ENCODE measurements at places on chromosomes 11 and 22. TPM values are rescaled to one million over a fixed set of nuclear protein-coding genes. Genes with fewer than 3 reads are reported as not detected.

DNA sequence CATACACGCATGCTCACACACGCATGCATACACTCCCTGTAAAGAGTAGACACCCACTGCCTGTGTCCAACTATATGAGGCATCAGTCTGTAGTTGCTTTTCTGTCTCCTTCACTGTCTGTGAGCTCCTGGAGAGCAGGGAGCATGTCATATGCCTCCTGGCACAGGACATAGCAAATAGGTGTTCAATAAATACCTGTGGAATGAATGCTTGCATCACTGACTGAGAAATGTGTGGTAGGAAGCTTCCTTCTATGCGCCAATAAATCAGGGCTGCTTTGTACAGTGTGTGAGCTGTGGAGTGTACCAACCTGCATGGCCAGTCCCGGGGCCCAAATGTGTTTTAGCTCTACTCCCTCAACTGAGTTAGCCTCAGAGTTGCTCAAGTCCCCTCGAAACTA is 37.2 kb upstream of the NAV2 start:
- H3K27me3 ChIP-seq: no peaks in the 10 kb centered on the region
- H3K4me1 ChIP-seq: peaks cover 20% of the 10 kb centered on the region
- no peak for DNase-seq
- no peak overlapping the region for H3K4me3 ChIP-seq
- H3K36me3 ChIP-seq: no peaks in the 10 kb centered on the region

OR8D1 gene
- not detected for total RNA-seq

DNA sequence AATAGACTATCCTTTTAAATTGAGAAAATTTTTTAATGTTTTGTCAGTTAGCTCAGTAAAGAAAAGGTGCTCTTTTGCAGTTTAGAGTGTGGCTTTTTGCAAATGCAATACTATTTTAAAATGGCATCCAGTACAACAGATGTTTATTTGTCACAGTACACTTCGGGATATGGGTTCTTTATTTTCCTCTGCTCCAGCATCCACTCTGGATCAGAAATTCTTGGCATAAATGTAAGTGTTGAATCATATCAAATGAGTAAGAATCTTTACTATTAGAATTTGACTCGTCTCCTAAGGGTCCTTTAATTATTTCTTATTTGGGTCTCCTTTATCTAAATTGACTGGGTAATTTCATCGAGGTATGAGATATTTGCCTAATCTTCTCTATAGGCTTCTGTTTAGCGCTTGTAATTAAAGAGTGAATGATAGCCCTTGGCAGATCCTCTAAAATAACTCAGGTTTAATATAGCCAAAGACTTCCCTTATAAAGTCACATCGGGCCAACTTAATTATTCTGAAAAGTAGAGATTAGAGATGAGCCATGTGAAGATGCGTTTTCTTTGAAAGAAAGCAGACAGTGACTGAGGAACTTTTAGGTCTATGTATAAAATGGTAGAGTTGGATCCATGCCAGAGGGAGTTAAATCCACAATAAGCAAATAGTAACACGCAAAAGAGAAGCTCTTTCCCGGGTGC is 132.7 kb downstream of the CASP12 start:
- H3K36me3 ChIP-seq: no peaks in the 10 kb centered on the region
- H3K4me1 ChIP-seq: no peaks in the 10 kb centered on the region
- no peak overlapping the region for H3K27ac ChIP-seq
- H3K27me3 ChIP-seq: no peaks in the 10 kb centered on the region

GRCh38 chr11:123800036-123800435 is 6.1 kb downstream of the OR6M1 start:
- H3K27me3 ChIP-seq: no peaks in the 10 kb centered on the region
- H3K27ac ChIP-seq: no peak overlapping the region
- no peak overlapping the region for H3K4me3 ChIP-seq
- DNase-seq: no peak

DNA sequence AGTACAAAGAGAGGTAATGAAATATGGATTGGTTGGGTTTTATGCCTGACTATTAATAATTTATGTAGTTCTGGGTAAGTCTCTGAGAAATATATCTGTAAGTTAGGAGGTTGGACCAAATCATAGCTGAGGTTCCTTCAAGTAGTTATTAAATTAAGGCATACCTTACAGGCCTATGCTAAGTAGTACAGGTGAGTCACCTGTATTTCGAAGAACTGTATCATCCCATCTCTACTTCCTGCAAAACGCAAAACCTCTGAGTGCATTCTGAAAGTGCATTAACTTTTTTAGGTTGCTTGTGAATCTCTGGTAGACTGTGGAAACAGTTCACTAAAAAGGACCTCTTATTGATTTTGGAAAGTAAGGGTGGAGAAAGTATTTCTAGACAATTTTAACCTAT is 37.1 kb downstream of the APOL5 start:
- H3K4me1 ChIP-seq: peaks cover 4% of the 10 kb centered on the region
- H3K36me3 ChIP-seq: peaks cover 20% of the 10 kb centered on the region
- no peak overlapping the region for H3K27ac ChIP-seq
- no peak for DNase-seq
- no peak overlapping the region for H3K4me3 ChIP-seq

- peak overlapping the region; percentile 52 for H3K27ac ChIP-seq
- no peaks in the 10 kb centered on the region for H3K27me3 ChIP-seq
Observed at GRCh38 chr11:10317151-10317755, 12.4 kb downstream of the ADM start.

DNA sequence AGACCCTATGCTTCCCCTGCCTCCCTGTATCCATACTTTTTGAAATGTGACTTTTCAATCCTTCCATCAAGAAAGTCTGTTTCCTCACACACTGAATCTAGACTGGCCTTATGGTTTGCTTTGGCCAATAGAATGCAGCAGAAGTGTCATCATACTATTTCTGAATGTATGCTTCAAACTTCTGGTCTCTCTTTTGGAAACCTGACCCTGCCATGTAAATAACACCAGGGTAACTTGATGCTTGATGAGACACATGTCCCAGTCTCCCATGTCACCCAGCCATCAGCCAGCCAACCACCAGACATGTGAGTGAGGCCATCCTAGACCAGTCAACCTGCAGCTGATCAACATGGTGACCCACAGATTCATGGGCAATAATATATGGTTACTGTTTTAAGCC is 29.7 kb upstream of the CAVIN3 start:
- H3K27me3 ChIP-seq: no peaks in the 10 kb centered on the region
- H3K27ac ChIP-seq: no peak overlapping the region
- H3K36me3 ChIP-seq: no peaks in the 10 kb centered on the region
- no peak for DNase-seq

- no peak for DNase-seq
- H3K27ac ChIP-seq: no peak overlapping the region
Observed at GRCh38 chr22:19772673-19773469, 12.3 kb downstream of the TBX1 start.

DNA sequence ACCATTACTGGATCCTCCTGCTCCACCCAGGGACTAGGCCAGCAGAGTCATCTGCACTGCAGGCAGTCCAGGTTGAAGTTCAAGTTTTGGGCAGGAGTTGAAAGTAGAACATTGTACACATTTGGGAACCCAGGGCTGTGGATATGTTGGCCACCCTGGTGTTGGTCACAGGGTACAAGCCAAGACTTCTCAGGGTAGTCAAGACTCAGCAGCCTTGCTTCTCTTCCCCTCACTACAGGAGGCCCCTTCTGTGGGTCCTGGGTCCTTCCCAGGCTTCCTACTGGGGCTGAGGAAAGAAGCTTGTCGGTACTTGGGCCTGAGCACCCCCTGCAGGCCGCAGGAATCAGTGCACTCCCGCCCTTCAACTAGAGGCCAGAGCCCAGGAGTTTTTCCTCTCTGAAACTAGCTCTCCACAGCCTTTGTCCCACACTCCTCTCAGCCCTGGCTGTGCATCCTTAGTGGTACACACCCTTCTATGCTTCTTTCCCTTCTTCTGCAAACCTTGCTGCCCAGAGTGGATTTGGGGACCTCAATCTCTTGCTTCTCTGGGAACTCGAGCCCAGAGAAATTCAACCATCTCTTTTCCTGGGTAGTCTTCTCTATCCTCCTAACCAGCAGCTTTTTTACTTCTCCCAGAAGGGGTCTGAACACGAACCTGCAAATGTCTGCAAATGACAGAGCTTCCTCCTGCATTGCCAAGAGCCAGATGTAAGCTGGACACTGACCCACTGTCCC is 2.6 kb upstream of the HPX start:
- H3K36me3 ChIP-seq: peaks cover 2% of the 10 kb centered on the region
- H3K4me3 ChIP-seq: no peak overlapping the region
- H3K27ac ChIP-seq: no peak overlapping the region
- no peaks in the 10 kb centered on the region for H3K4me1 ChIP-seq

- no peak overlapping the region for H3K4me3 ChIP-seq
- no peak for DNase-seq
- H3K4me1 ChIP-seq: no peaks in the 10 kb centered on the region
Observed at GRCh38 chr11:4006946-4007680, 87.5 kb upstream of the RRM1 start.

GRCh38 chr11:127052404-127052803 is 51.8 kb upstream of the KIRREL3 start:
- peaks cover 44% of the 10 kb centered on the region for H3K27me3 ChIP-seq
- H3K4me1 ChIP-seq: no peaks in the 10 kb centered on the region
- no peak overlapping the region for H3K27ac ChIP-seq
- no peaks in the 10 kb centered on the region for H3K36me3 ChIP-seq
- no peak overlapping the region for H3K4me3 ChIP-seq
- no peak for DNase-seq

- H3K4me1 ChIP-seq: peaks cover 2% of the 10 kb centered on the region
- peaks cover 2% of the 10 kb centered on the region for H3K36me3 ChIP-seq
- no peaks in the 10 kb centered on the region for H3K27me3 ChIP-seq
- DNase-seq: no peak
- H3K27ac ChIP-seq: no peak overlapping the region
Observed at GRCh38 chr11:134228625-134229024, 4.2 kb downstream of the VPS26B start.

DNA sequence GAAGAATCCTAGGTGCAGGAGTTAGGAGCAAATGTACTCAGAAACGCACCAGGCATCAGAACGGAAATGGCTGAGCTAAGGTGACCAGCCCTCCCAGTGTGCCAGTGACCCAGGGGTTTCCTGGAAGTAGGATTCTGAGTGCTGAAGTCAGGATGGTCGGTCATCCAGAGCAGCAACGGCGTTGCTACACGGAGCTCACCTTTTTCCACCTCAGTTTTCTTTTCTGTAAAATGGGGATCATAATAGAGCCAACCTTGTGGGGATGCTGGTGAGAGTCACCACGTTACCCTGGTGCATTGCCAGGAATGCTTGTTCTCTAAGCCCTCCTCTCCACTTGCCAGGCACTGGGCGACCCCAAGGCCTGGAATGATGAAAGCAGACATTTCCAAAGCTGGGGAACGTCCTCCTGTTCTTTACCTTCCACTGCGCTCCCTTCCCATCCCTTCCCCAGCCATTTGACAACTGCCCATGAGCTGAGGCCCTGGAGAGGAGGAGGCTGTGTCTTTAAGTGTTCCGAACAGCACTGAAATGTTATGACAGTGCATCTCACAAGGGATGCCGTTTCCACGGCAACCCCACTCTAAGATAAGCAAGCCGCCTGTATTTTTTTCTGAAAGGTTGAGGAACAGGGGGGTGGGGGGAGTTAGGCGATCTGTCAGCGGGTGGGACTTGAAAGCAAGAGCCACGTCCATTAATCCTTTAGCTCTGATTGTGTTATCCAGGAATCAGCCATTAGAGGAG is 66.8 kb downstream of the TSPAN18 start:
- H3K27me3 ChIP-seq: peaks cover 35% of the 10 kb centered on the region
- no peak overlapping the region for H3K4me3 ChIP-seq
- H3K27ac ChIP-seq: no peak overlapping the region
- no peaks in the 10 kb centered on the region for H3K36me3 ChIP-seq
- peak; percentile 57 for DNase-seq

GRCh38 chr22:46289244-46289891 is 7.3 kb upstream of the GTSE1 start:
- H3K27me3 ChIP-seq: no peaks in the 10 kb centered on the region
- peaks cover 59% of the 10 kb centered on the region for H3K36me3 ChIP-seq
- H3K27ac ChIP-seq: no peak overlapping the region
- H3K4me1 ChIP-seq: no peaks in the 10 kb centered on the region
